ENCODE measurements at places on chromosomes 6 and 20. TPM values are rescaled to one million over a fixed set of nuclear protein-coding genes. Genes with fewer than 3 reads are reported as not detected.

The SLC26A8 gene
- 0.25 TPM for total RNA-seq

The APOBEC2 gene
- not detected for total RNA-seq

The PERP gene
- 35.4 TPM for total RNA-seq

The SOX12 gene
- 26.6 TPM for total RNA-seq

The WFDC5 gene
- not detected for total RNA-seq

The CDH22 gene
- total RNA-seq = 0.28 TPM

The SNRPB2 gene
- total RNA-seq = 83.1 TPM

The EYA4 gene
- 2.3 TPM for total RNA-seq

The BANF2 gene
- total RNA-seq = not detected

The GPR6 gene
- total RNA-seq = not detected

The EPPIN gene
- total RNA-seq = not detected

The MUC21 gene
- not detected for total RNA-seq

The PET117 gene
- 58.3 TPM for total RNA-seq

The GNAS-AS1 gene
- total RNA-seq = 5.8 TPM

Measured in neural progenitor cell (in vitro differentiated cells).